ENCODE measurements at places on chromosomes 12 and 14.

DNA sequence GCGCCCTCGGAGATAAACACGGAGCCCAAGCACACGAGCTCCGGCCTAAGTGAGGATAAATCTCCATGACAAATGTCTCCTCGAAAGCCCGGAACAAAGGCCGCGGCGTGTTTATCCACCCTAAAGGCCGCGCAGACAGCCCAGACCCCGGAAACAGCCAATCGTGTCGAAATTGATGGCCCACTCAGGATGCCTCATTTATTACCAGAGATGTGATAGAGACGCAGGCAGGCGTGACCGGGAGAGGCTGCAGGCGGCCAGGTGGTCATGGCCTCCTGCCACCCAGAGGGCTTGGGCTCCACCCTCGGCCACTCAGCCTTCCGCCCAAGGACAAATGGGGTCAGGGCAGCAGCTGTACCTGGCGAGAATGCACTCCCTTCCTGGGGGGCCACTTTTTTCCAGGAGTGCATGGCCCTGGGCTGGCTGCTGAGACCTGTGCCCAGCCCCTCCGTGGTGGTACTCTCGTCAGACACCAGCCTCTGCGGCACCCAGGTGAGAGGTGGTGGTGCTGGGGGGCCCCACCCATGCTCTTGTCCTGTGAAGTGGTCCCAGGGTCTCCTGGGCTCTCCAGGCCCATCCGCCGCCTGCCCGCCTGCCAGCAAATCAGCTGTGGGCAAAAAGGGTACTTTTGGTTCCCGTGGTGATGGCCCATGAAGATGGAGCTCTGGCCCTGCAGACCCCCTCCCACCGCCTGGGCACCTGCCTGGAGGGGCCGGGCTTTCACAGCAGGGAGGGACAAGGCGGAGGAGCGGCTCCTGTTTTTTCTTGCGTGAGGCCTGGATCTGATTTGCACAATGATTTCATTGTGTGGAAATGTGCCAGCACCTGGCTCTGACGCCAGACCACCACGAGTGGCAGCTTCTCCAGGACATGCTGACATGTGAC, 211.5 kb upstream of the C14orf180 start:
- peak; percentile 15 for DNase-seq

DNA sequence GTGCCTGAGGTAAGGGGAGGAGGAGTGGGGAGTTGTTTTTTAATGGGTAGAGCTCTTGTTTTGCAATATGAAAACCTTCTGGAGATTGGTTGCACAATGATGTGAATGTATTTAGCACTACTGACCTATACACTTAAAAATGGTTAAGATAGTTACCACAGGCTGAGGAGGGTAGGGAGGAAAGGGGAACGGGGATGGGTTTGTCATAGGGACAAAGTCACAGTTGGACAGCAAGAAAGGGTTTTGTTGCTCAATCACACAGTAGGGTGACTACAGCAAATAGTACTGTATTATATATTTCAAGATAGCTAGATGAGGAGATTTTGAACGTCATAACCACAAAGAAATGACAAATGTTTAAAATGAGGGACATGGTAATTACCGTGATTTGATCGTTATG, 1562.4 kb downstream of the AACS start:
- no peak for DNase-seq

DNA sequence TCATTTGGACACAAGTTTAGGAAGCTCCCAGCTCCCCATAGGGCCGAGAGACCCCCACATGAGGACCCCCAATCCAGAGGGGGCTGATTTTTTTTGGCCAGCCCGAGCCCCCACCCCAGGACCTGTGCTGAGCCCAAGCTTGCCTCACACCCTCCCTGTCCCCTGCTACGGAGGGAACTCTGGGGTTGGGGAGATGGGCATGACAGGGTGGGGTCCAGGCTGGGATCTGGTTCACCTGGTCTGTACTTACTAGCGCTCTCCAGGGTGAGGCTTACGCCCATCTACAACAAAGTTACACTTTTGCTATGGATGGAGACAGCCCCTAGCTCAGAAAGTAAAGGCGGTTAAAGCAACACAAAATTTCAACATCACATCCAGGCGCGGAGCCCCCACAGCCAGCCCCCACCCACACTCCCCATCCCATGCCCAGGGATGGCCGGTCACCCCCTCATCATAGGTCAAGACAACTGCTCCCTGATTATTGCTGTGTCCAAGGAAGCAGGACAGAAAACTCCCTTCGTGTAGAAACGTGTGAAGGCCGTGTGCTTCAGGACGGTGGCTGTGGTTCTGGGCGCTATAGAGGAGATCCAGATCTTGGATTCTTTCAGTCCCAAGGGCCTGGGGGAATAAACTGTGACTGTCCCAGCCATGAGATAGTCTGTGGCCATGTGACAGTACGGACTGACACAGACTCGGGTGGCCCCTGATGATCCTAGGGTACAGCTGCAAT, 10.7 kb downstream of the SLC25A29 start:
- DNase-seq, result no peak

GRCh38 chr12:56678852-56679251, 9.2 kb downstream of the PTGES3 start:
- no peak for DNase-seq

GRCh38 chr14:80973931-80974641, 18.7 kb downstream of the TSHR start:
- DNase-seq, result no peak

DNA sequence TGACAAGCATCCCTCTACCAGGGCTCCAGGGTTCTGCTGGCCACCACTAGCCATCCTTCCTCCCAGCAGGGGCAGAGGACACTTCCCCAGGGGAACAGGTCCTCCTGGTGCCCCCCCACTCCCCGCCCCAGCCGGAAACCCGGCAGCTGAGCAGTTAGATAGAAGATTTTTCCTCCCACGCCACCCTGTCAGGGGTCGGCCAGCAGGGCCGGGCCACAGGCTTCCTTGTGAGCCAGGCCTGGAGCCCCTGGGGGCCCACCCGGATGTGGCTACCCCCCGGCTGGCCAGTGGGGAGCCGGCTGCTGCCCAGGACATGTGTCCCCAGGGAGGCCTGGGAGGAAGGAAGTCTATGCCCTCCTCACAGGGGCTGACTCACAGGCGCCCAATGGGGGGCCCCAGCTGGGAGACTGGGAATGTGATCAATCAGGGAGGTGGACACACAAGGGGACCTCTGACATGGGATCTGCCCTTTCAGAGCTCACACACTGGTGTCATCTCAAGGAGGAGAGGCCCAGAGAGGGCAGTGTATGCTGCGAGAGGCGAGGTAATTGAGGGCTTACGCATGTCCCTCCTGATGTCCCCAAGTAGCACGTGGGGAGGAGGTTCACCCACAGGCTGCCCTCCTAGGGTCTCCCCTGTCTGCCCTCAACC, 4.2 kb downstream of the SH2B3 start:
- DNase-seq, result peak; percentile 82

DNA sequence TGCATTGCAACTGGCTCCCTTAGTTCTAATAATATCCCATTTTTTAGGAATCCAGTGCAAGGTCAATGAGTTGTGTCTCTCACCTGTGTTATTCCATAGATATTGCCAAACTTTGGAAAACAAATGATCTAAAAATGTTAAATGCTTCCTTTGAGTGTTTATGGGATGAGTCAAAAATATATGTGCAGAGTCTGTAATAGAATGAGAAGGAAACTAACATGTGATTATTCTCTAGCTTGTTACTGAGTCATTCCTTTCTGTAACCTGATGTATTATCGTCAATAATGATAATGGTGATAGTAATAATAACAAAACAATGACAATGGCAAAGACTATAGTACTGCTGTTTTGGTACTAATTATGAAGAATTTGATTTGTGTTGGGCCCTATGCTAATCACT, 11.5 kb downstream of the ACSS3 start:
- no peak for DNase-seq

DNA sequence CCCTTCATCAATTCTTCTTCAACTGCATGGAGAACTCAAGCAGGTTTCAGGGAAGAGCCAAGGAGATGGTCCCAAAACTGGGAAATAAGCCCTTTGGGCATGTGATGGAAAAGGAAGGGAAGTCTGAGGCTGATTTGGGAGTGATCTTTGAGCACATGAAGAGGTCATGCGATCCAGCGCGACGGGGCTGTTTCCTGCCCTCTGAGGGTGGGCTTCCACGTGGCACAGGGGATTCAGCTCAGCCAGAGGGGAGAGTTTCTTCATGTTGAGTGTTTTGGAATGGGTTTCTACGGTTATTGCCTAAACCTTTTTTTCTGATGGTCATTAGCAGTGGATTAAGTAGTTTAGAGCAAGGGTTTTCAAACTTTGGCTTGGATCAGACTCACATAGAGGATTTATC, 30.2 kb downstream of the GPR68 start:
- DNase-seq, result no peak

GRCh38 chr12:113896194-113896593, 69.9 kb downstream of the RBM19 start:
- no peak for DNase-seq

GRCh38 chr12:44246482-44247105, 410.7 kb downstream of the TMEM117 start:
- DNase-seq, result no peak

- DNase-seq, result peak; percentile 31
Measured at GRCh38 chr14:104936361-104937155, 11.9 kb downstream of the PLD4 start.

DNA sequence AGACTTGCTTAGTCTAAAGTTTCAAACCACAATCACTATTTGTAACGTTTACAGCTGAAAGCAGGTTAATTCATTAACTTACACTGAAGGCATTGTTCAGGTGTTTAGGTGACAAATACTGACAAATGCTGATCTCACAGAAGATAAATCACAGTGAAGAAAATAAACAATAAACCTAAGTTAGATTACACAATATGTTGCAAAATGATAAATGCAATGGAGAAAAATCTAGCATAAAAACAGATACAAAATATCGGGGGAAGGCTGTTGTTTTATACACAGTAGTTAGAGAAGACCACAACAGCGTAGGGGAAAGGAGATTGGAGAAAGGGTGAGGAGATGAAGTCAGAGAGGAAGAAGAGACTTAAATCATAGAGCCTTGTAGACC, 3.0 kb downstream of the SCAF11 start:
- no peak for DNase-seq

DNA sequence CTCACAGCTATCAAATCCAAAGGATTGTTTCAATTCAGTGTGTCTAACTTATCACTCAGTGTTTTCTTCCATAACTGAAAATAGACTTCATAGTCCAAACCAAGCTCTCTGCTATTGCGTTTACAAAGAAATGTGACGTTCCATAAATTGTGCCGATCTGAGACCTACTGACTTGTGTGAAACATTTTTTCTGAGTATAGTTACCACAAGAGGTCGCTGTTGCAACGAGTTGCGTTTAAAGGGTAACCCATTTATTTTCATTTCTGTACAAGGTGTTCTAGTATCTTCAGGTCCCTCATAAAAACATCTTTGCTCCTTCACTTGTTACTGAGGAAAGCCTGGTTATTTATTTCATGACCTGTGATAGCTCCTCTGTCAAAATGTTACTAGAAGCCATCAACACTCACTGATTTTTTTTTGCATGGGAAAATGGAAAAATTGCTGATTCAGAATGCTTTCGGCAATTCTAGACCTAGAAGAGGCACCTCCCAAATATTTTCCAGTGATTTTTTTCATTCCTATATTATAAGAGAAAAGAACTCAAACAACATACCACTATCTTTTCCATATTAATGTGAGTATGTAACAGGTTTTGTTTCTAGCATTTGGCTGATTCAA, 60.9 kb upstream of the OR4E1 start:
- no peak for DNase-seq

- no peak for DNase-seq
Measured at GRCh38 chr12:82426081-82426480, 67.8 kb downstream of the METTL25 start.

DNA sequence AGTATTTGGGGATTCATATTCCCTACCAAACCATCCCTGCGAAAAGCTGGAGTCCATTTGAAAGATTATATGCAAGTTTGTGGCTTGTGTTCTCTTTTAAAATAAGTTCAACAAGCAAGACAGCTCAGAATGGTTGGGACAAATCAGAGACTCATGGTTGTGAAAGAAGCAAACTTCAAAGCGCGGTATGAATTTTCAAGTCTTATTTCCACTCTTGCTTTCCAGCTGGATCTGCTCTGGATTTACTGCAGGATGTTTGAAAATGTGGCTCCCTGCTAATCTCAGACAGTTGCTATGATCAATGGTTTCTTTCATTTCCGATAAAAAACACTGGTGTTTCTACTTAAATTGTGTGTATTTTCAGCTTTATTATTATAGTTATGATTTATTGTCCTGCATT, 477.5 kb downstream of the RAD51B start:
- no peak for DNase-seq

- no peak for DNase-seq
Measured at GRCh38 chr14:92582706-92583452, 69.3 kb downstream of the RIN3 start.

GRCh38 chr12:19482551-19483109, 43.3 kb downstream of the AEBP2 start:
- peak; percentile 54 for DNase-seq

DNA sequence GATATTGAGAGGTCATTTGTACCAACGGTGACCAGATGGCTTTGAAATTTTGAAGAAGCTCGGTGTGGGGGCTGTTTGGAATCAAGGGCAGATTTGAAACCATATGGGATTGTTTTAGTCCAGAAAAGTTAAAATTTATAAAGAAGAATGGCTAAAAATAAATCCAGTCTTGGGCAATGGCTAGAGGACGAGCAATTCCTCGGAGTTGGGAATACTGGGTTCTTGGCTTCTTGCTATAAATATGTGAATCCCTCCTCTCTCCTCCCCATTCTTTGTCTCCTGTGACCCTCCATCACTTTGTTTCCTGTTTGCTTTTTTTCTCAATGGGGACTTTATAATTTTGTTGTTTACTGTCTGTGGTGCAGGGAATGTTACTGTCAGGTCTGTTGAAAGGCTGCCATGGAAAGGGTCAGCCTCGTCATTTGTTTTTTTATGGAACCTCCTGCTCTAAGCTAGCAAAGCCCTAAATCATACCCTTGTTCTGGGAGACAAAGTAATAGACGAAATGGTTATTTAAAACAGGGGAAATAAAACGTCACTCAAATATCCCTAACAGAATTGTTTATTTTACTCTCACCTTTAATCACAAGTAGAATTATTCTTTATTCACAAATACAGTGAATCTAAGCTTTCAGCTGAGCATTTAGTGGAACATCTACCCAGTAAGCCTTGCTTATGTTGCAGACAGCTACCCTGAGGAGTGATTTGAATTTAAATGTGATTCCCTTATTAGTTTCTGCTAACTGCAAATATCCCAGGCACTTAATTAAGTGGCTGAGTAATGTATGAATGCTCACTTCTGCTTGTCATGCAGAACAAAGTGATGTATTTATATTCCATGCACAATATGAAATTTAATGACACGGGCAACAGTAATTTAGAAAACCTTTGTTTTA, 273.1 kb upstream of the NOVA1 start:
- no peak for DNase-seq

Data from Right ventricle myocardium superior (tissue), 1 donor.